ENCODE measurements at places on chromosomes 13 and 19.

DNA sequence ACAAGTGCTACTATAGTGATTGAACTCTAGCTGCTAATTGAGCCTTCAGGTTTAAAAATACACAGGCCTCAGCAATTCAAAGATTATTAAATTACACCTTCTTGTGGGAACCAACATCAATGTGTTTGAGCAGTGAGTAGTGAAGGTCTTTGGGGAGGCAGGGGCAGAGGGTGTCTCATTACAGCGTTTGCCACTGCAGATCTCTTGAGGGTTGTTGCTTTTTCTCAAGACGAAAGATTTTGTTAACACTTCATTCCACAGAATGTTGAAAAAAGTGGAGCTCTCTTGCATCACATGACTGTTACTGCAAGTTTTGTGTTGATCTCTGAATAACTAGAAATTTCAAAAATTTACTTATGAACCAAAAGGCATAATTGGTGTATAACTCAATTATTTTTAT, 253.6 kb downstream of the ATP8A2 start:
- no peak for DNase-seq

DNA sequence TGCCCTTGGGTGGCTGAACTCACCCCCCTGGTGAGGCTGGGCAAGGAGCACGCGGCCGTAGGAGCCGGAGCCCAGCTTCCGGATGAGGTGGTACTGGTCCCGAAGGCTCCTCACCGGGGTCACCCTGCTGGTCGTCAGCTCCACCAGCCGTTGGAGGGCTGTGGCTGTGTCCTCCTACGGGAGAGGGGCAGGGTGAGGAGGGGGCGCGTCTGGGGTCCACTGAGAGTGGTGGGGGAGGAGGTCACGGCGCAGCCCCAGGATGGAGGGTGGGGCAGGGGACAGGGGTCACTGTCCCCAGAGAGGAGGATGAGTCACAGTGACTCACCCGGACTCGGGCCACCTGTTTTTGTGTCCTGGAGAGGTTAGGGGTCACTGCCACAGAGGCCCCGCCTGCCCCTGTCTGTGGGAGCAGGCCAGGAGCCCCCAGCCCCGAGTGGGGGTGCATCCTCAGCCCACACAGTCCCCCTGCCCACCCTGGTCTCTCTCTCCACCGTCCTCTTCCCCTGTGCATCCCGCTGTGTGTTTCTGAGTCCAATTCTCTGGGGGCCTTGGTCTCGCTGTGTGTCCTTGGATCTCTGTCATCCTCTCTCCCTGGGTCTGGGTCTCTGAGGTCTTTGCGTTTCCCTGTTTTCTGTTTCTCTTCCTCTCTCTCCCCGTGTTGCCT, 435 bp downstream of the SBK3 start:
- no peak for DNase-seq

DNA sequence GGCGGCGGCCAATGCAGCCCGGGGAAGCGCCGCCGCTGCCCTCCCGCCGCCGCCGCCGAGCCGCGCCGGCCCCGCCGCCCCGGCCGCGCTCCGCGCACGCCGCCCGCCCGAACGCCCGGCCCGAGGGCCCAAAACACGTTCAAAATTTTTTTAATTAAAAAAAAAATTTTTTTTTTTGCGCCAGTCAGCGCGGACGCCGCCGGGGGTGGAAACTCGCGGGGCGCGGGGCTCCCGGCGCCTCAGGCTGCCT, 468 bp downstream of the HMGB1 start:
- no peak for DNase-seq

GRCh38 chr13:23715762-23716235, 145.6 kb downstream of the TNFRSF19 start:
- DNase-seq: no peak

DNA sequence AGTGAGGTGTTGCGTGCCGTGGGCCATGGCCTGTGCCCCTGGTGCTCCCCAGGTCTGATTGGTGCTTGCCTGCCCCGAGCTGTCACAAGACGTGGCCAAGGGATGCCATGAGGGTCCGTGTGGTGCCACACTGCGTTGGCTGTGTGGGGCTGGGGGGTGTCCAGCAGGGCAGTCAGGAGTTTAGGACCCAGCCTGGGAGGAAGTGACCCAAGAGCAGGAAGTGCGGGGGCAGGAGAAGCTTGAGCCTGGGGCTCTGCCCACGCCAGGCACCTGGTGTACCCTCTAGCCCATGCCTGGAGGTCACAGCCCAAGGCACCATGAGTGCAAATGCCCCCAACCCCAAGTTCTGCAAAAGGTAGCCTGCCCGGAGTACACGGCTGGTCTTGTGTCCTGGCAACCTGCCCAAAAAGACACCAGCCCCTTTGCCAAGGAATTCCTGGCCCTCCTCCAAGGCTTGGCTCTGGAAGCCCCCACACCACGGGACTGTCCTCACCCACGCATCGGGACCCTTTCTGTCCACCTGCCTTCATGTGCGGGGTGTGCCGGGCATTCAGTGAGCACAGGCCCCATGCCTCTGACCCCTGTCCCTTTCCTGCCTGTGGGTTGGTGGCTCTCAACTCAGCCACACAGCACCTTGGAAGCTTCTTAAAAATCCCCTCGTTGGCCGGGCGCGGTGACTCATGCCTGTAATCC, 24.9 kb downstream of the MPND start:
- DNase-seq: no peak

Measured in stimulated activated CD8-positive, alpha-beta memory T cell treated with anti-CD3 and anti-CD28 coated beads, Interleukin-12 subunit alpha, Interleukin-12 subunit beta, amount 100 ng/mL, for 4 hours (primary cell).